ENCODE measurements at places on chromosomes 3 and 15. TPM values are rescaled to one million over a fixed set of nuclear protein-coding genes. Genes with fewer than 3 reads are reported as not detected.

- DNase-seq = peak; percentile 69
Measured at GRCh38 chr3:113560831-113561623, 28.7 kb downstream of the SIDT1 start.

DNA sequence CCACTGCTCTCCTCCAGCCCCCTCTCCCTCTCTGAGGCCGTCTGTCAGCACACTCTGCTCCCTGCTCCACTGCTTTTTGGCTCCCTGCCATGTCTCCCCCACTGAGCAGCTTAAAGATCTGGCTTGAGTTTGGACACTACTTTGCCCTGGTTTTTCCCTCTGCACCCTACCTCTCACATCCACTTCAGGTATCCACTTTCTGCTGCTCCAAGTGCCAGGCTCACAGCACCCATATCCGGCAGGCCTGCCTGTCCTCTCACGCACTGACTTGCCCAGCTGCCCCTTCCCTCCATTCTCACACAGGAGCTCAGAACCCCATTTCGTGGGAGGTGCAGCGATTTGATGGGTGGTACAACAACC, 3.7 kb downstream of the DUOX1 start:
- no peak for DNase-seq

Gene CLDN18
- total RNA-seq = not detected

- no peak for DNase-seq
Measured at GRCh38 chr3:17065315-17065714, 180.6 kb downstream of the PLCL2 start.

Gene COL8A1
- total RNA-seq = 225 TPM

GRCh38 chr3:141388823-141389621, 20.7 kb downstream of the ZBTB38 start:
- peak; percentile 61 for DNase-seq

DNA sequence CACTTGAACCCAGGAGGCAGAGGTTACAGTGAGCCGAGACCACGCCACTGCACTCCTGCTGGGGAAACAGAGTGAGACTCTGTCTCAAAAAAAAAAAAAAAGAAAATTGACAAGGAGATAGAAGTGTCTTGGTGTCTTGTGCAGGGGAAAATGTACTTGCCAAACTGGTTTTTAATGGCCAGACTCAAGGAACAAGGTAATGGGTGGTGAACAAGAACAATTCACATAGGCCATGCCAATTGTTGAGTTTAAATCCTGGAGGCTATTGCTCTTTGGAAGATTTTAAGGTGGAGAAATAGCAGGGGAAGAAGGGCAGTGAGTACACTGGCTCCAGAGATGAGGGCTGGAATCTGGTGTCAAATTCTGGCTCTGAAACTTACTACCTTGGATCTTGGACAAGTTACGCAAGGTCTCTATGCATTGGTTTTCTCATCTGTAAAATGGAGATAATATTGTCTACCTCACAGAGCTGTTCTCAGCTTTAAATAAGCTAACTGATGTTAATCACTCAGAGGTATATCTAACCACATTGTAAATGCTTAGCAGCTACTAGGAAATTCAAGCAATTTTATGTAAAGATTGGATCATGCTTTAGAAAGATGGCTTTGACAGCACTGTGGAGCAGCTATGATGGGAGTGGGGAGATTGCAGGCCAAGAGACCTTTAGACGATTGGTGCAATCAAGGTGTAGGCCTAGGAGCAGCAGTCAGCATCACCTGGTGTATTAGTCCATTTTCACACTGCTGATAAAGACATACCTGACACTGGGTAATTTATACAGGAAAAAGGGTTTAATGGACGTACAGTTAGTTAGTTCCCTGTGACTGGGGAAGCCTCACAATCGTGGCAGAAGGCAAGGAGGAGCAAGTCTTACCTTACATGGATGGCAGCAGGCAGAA, 78.3 kb downstream of the B3GALNT1 start:
- no peak for DNase-seq

DNA sequence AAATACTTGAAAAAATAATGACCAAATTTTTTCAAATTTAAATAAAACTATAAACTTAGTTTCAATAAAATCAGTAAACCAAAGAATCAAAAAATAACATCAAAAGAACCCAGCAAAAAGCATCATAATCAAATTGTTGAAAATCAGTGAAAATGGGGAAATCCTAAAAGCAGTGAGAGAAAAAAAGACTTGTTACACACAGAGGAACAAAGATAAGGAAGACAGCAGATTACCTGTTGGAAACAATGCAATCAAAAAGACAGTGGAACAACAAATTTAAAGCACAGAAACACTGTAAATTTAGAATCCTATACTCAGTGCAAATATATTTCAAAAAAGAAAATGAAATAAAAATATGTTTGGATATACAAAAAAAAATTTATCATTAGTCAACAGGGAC, 156.2 kb upstream of the LMCD1 start:
- DNase-seq = no peak

- DNase-seq = no peak
Measured at GRCh38 chr15:64311566-64311965, 44.4 kb downstream of the CSNK1G1 start.

Gene KLHL18
- total RNA-seq = 6.9 TPM

Gene ROPN1
- not detected for total RNA-seq

Gene PLSCR5
- not detected for total RNA-seq

DNA sequence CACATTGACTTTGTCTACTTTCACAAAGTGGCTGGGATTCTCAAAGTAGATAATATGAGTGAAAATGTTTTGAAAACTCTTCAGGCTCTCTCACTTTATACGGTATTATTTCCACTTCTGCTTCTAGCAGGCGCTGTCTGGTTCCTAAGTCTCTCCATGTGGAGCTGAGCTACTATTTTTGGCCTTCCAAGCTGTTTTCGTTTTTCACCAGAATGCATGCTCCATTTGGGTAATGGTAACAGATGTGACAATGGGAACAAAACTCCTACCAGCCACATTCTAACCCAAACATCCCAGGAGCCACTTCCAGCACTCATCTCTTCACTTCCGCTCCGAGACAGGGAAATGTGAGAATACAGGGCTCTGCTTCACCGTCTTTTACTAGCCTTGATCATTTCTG, 586.7 kb downstream of the NTRK3 start:
- DNase-seq = peak; percentile 20

Gene OR5K2
- total RNA-seq = not detected
